Memory B cell (primary cell): ENCODE measurements at places on chromosomes 4 and X.

GRCh38 chr4:54661169-54661568 is 3.4 kb downstream of the KIT start:
- H3K27ac ChIP-seq, result no peak overlapping the region
- no peak overlapping the region for H3K4me3 ChIP-seq
- DNase-seq, result no peak
- peaks cover 26% of the 10 kb centered on the region for H3K27me3 ChIP-seq
- H3K36me3 ChIP-seq, result peaks cover 2% of the 10 kb centered on the region
- peaks cover 9% of the 10 kb centered on the region for H3K4me1 ChIP-seq

GRCh38 chr4:41334182-41334581 is 77.5 kb downstream of the UCHL1 start:
- no peak for DNase-seq
- peaks cover 2% of the 10 kb centered on the region for H3K27me3 ChIP-seq
- no peaks in the 10 kb centered on the region for H3K4me1 ChIP-seq
- H3K36me3 ChIP-seq, result no peaks in the 10 kb centered on the region
- H3K27ac ChIP-seq, result no peak overlapping the region

GRCh38 chr4:5678977-5679376 is 29.4 kb downstream of the EVC2 start:
- peaks cover 2% of the 10 kb centered on the region for H3K36me3 ChIP-seq
- H3K27me3 ChIP-seq, result peaks cover 3% of the 10 kb centered on the region
- H3K4me3 ChIP-seq, result no peak overlapping the region
- no peak overlapping the region for H3K27ac ChIP-seq
- H3K4me1 ChIP-seq, result no peaks in the 10 kb centered on the region

GRCh38 chr4:70760662-70761061 is 38.9 kb downstream of the RUFY3 start:
- H3K27ac ChIP-seq, result peak overlapping the region; percentile 18
- DNase-seq, result no peak
- peaks cover 18% of the 10 kb centered on the region for H3K4me1 ChIP-seq
- no peak overlapping the region for H3K4me3 ChIP-seq

DNA sequence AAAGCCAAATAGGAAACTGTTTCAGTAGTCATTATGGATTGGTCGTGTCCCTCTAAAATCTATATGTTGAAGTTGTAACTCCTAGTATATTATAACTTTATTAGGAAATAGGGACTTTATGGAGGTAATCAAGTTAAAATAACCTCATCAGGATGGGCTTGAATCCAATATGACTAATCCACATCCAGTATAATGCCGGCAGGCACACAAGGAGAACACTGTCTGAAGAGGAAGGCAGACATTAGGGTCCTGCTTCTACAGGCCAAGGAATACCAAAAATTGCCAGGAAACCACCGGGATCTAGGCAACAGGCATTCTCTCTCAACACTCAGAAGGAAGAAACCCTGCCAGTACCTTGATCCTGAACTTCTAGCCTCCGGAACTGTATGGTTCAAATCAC is 130.3 kb downstream of the ATP10D start:
- no peak overlapping the region for H3K4me3 ChIP-seq
- no peak for DNase-seq
- H3K27ac ChIP-seq, result no peak overlapping the region
- no peaks in the 10 kb centered on the region for H3K4me1 ChIP-seq
- peaks cover 5% of the 10 kb centered on the region for H3K36me3 ChIP-seq
